ENCODE measurements at places on chromosomes 4 and X. TPM values are rescaled to one million over a fixed set of nuclear protein-coding genes. Genes with fewer than 3 reads are reported as not detected.

DNA sequence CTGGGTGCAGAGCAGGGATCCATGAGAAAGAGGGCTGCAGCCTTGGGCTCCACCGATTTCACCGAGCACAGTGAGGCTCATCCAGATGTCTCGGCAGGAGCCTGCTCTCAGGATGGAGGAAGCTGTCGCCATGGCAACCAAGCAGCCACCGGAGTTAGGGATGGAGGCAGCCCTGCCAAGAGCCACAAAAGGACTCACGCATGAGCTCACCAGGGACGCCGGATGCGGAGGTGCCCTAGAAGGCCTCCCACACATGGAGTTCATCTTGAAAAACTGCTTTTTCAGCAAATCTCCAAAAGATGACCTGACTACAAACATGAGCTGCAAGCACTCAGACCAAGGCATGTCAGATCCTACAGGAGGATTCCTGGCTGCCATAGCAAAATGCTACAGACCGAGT is 90.7 kb downstream of the WFS1 start:
- DNase-seq, result no peak

DNA sequence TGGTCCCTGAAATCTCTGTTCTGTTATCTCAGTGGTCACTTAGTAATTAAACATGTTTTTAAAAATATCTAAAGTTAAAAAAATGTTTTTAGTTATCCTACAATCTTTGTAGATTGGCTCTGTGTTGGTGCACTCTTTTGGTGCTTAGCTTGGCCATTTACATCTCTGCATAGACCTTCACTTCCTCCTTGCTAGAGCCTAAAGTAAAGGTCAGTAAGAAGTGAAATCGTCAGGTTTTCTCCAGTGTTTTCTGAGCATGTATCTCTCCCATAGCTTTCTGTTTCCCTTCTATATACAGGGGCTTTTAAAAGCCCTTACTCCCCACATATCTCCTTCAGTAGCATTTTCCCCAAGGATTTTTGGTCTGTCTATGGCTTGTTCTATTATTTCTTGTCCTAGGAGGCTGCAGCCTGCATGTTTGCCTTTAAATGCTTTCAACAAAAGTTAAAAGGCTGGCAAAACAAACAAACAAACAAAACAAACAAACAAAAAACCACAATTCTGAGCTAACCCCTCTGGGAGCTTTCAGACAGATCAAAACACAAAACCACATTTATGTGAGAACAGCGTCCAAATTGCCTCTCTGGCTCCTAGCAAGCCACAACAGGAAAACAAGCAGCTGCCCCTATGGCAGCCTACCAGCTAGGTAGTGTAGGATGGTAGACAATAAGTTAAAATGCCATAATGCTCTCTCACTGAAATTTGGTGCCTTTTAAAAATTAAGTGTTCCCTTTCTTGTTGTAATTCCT is 27.3 kb upstream of the GPRASP2 start:
- DNase-seq, result peak; percentile 0

DNA sequence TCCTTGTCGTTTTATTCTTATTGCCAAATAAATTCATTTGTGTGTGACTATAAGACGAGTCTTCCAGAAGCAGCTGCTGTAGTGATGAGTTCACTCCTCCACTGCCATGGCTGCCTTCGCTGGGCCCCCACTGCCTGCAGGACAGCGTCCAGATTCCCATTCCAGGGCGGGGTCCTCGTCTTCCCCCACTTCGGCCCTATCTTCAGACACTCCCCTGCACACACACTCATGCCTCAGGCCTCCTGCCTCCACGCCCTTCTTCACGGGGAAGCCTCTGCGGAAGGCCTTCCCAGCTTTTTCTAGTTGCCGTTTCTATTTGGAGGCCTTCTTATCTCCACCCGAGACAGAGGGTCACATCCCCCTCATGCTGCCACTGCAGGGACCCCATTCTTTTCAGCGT is 80.4 kb downstream of the SHROOM2 start:
- DNase-seq, result no peak

- DNase-seq, result no peak
Observed at GRCh38 chr4:183636503-183636902, 22.5 kb downstream of the RWDD4 start.

- no peak for DNase-seq
Observed at GRCh38 chr4:25913056-25913850, 767 bp upstream of the SMIM20 start.

DNA sequence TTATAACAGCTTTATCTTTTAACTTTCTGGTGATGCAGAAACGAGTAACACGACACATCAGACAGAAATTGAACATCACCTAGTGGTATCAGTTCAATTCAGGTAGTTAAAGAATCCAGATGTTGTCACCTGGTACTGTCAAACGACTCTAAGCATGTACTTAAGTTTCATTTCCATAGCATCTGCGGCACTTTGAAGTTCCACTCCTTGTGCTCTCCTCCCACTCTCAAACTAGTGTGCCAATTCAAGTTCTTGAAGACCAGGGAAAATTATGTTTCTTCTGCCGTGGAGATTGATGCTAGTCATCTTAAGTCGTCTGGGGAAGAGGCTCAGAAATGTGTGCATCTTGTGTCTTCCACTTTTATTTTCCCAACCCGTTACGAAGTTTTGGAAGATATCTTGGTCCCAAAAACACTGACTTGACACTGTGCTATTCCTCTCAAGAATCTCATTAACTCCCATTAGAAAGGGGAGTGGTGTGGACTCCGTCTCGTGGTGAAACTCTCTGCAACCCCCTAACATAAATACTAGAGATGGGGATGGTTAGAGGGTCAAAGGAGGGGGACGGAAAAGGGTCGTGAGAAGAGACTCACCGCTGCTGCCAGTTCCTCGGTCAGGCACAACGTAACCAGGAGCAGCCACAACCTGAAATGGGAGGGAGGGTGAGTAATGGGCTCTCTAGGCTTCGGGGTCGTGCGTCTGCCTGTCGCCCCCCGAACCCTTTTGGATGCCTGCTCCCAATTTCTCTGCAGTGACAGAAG is 693 bp downstream of the COL4A6 start:
- no peak for DNase-seq

The NXF2B gene
- not detected for total RNA-seq

The TMEM144 gene
- total RNA-seq, result 1.8 TPM

The FAM120C gene
- 9.4 TPM for total RNA-seq

- no peak for DNase-seq
Observed at GRCh38 chr4:64781737-64782326, 372.6 kb upstream of the TECRL start.

DNA sequence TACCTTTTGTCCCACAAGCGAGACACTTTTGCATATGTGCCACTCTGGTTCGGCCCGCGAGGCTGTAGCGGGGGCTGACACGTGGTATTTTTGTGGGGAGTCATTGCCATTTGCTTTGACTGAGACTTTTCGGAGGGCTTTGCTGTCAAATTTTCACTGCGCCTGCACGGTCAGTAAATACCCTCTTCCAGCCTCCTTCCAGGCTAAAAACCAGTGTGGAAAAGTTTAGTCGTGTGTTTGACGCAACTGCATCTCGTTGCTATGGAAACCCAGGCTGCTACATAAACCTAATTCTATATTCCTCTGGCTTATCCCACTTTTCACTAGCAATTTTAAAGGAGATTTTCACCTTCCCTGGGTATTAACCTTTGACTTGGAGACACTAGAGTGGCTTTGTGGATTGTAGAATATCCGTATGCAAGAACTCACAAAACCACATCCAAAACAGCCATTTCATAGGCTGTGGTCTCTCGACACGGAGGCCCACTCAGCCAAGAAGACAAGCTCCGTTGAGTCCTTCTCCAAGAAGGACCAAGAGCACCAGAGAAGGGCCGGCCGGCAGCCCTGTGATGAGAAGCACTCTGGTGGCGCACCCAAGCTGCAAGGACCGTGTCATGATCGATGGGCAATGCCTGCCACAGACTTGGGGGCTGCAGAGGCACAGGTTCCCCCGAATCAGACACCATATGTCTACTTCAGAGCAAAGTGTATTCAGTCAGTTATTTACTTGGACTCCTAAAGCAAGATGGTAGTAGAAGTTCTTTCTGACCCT is 38.4 kb upstream of the ENPP6 start:
- no peak for DNase-seq

DNA sequence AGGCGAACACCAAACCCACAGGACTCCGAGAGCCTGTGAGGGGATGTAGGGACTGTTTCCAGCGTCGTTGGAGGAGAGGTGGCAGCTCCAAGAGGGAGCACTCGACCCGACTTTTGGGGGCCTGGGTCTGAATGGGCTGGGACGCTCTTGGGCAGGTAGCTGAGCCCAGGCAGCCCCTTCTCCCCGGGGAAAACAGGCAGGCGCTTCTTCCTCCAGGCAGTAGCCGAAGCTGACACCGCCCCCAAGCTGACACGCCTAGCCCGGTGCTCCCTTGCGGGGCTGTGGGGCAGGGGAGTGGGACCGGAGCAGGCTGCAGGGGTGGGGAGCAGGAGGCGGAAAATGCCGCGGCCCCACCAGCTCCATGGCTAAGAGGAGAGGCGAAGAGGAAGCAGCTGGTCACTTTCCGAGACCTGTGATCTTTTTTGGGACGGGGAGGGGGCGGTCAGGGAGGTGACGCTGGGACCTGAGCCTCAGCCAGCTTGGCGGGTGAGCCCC is 4.2 kb downstream of the NKX1-1 start:
- DNase-seq, result no peak

The MAGEE1 gene
- 4.4 TPM for total RNA-seq

- DNase-seq, result no peak
Observed at GRCh38 chrX:138020941-138021340, 455.0 kb downstream of the ZIC3 start.

GRCh38 chrX:74492720-74493201 is 71.5 kb downstream of the SLC16A2 start:
- no peak for DNase-seq

- DNase-seq, result no peak
Observed at GRCh38 chr4:87956501-87956900, 19.0 kb upstream of the SPP1 start.

The ATRX gene
- total RNA-seq, result 51.9 TPM

- no peak for DNase-seq
Observed at GRCh38 chr4:103591841-103592240, 127.9 kb downstream of the TACR3 start.

DNA sequence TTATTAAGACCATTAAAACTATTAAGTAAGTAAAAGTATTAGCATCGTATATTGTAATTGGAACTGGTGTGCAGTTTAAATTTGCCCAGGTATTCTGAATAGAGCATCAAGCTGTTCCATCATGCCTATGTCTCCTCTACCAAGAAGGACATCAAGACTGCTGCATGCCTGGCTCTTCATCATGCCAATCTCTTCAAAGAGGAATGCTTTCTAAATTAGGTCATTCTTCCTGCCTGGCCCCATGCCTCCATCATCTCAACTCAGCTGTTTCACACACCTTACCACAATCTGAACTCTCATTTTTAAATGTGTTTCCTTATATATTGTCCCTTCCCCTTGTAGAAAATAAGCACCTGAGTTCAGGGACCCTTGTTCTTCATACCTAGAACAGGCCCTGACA is 270.5 kb upstream of the PPARGC1A start:
- no peak for DNase-seq

DNA sequence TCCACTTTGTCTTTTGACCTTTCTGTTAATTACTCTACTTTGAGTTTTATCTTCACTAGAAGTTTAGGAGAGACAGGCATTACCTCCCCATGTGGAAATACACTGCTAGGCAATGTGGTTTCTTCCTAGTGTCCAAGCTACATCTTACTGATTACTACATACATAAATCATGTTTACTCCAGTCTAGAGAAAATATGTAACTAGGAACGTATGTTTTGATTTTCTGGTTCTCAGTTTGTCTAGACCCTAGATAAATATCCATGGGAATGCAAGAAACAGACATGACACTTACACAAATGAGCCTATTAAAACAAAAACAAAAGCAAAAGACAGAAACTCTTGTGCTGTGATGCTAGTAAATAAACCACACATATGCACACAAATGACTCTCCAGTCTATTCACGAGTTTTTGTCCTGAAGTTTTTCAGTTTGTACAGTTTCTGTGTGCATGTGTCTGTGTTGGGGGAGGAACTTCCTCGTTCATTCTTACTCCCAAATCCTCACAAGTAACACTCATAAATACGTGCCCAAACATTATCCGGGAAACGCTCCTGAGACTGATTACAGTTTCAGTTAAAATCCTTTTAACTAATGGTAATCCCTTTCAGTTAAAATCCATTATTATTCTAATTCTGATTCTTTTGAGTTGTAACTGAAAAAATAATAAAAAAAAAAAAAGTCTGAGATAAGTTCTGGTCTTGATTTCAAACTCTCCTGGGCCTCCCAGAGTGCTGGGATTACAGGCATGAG is 283.5 kb upstream of the FTHL17 start:
- DNase-seq, result no peak

GRCh38 chr4:137597752-137598430 is 65.6 kb upstream of the PCDH18 start:
- no peak for DNase-seq

The PCDH19 gene
- total RNA-seq, result not detected

The LRRC66 gene
- 0.11 TPM for total RNA-seq

GRCh38 chr4:28744066-28744465 is 1883.4 kb downstream of the STIM2 start:
- no peak for DNase-seq

- DNase-seq, result no peak
Observed at GRCh38 chr4:184978211-184978610, 40.1 kb upstream of the HELT start.

DNA sequence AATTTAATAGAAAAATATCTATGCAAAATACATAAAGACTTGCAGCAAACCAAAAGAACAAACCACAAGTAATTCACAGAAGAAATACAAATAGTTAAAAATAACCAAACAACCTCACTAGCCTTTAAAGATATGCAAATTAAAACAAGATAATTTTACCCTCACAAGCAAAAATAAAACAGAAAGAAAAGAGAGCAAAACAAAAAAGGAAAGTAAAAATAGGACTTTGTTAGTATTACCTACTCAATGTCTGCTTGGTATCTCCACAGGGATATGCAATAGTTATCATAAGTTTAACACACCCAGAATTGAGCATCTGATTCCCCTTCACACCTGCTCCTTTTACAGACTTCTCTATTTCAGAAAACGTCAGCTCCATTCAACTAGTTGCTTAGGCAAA is 737.5 kb upstream of the MAGEB2 start:
- DNase-seq, result no peak

- no peak for DNase-seq
Observed at GRCh38 chrX:111095974-111096895, at the start of gene PAK3. TSS of gene PAK3 (plus strand) at chrX:111096191. CDS start at chrX:111123104, 26,913 bp downstream.

- DNase-seq, result no peak
Observed at GRCh38 chrX:130467936-130468335, 66.1 kb downstream of the RBMX2 start.

The SOX3 gene
- total RNA-seq, result not detected

DNA sequence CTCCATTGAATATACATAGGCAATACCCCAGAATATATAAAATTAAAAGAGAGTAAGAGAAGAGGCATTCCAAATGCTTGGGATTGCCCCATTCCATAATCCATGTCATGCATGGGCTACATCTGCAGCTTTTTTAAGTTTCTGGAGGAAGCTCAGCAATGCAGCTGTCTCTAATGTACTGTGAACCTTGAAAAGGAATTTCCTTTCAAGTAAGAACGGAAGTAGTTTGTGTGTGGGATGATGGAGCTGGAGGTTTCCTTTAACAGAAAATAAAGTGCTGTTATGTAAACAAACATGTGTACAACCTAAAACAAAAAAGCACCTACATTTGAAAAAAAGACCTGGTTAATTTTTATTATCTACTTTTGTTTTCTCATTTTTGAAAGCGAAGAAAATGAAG is 303.5 kb downstream of the BMPR1B start:
- DNase-seq, result no peak

The TTC29 gene
- not detected for total RNA-seq

The MXRA5 gene
- total RNA-seq, result 0.03 TPM

Data from GM12878 (cell line).